ENCODE measurements at places on chromosomes 4 and X. TPM values are rescaled to one million over a fixed set of nuclear protein-coding genes. Genes with fewer than 3 reads are reported as not detected.

DNA sequence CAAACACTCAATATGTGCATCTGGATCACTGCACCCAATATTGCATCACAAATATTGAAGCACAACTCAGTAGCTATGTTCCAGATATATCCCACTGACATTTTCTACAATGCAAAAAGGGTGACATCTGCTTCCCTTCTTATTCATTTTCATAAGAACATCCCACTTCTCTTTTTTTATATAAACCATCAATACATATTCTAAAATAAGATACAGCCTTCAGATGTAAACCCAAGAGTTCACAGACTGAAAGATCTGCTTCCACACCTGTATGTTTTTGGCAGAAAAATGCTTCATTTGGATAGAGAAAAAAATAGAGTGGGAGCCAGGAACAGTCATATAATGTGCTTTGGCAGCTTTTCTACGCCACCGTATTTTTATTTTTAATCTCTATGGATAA, 815.6 kb upstream of the ADGRL3 start:
- DNase-seq, result no peak

MTMR1 gene
- total RNA-seq, result 39.7 TPM

FGFRL1 gene
- 12.3 TPM for total RNA-seq

DNA sequence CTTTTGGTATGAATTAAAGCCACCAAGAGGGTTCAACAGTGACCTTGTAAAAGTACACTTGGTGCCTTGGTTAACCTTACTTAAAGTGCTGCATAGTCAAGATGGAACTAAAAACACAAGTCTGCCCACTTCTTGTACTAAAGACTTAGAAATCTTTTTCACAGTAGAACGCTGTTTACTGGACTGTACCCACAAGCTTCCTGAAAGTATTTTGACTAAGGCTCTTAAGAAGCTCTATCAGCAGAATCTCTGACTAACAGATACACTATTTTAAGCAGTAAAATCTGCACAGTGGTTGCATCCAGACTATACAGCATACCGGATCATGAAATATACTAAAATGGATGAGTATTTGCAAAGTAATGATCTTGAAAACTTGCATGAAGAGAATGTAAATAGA, 7.2 kb downstream of the RAB28 start:
- DNase-seq, result no peak

Measured in CD8-positive, alpha-beta memory T cell (primary cell).